Heart left ventricle (tissue), 16 donors: ENCODE measurements at places on chromosomes 4 and X. TPM values are rescaled to one million over a fixed set of nuclear protein-coding genes. Genes with fewer than 3 reads are reported as not detected.

Gene IL1RAPL1
- total RNA-seq = 4.4 TPM

DNA sequence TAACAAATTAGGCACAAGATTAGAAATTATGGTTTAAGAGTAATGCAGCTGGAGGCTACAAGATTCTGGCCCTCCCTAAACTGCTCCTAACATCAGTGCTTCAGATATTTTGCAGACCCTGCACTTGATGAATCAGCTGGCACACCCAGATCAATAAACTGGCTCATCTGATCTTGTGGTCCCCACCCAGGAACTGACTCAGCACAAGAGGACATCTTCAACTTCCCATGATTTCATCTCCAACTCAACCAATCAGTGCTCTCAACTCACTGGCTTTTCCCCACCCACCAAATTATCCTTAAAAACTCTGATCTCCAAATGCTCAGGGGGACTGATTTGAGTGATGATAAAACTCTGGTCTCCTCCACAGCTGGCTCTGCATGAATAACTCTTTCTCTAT lies 21.7 kb upstream of the TMEM33 start:
- no peak for DNase-seq

GRCh38 chr4:88728146-88728545 lies 30.5 kb upstream of the NAP1L5 start:
- peak; percentile 45 for DNase-seq

DNA sequence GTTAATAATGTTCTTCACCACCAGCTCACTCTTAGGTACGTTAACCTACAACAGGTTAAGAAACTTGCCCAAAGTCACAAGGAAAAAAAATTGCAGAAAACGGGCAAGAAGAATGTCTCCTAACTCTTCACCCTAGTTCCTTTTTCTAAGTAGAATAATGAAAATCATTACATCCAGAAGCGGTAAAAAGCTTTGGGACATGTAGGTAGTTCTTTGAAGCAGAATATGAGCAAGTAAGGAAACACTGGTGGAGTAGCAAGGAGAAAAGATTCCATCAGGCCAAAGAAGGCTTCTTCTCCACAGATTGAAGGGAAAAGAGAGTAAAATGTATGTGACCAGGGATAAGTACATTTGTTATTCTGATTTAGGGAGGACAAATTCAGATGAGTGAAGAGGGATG lies 4.1 kb downstream of the CAMK2D start:
- no peak for DNase-seq

Gene GPR173
- total RNA-seq = 1.2 TPM

Gene XK
- total RNA-seq = 16.2 TPM
